Stimulated activated CD8-positive, alpha-beta memory T cell treated with anti-CD3 and anti-CD28 coated beads, Interleukin-4, amount 100 ng/mL, for 1 hour (primary cell): ENCODE measurements at places on chromosomes 16 and 17.

DNA sequence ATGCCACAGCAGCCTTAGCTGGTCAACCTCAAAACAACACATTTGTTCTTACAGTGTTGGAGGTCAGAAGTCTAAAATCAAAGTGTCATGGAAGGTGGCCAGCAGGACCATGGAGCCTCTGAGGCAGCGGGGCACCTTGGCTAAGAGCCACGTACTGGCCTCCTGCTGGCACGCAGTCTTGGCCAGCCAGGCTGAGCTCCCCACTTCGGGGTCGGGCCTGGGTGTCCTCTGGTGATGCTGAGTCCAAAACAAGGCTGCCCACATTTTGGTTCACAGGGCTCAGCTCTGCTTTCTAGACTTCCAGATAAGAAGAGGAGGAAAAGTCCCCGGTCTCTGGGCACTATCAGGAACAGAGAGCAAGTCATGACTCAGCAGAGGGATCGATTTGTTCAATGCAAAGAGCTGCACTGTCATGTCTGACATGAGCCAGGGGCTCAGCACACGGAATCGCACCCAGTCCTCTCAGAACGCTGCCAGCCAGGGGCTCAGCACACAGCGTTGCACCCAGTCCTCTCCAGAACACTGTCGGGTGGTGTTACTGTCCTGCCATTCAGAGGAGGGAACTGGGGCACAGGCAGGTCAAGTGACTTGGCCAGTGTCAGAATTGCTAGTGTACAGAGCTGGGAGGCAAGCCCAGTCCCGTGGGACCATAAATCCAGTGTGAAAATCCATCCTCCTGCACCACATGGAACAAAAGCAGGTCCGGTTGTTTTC is 2.5 kb downstream of the LGALS9 start:
- no peak for DNase-seq

DNA sequence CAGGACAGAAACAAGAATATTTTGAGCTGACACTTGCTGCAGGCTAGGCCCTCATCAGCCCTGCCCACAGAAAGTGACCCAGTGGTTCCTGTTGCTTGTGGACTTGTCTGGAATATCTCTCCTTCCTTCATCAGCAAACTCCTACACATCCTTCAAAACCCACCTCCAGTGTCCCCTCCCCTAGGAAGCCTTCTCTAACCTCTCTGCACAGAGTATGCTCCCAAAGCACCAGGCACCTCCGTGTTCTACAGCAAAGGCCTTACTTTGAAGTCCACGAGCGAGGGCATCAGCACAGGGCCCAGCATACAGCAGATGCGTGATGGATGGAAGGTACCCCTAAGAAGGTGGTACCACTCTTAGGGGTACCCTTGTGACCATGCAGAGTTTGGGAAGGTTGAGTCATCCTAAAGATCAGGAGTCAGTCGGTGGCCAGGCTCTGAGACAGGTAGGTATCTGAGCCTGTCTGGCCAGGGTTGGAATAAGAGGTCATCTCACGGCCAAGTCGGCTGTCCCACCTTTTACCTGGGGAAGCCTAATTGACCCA is 2.0 kb downstream of the CCDC102A start:
- no peak for DNase-seq

GRCh38 chr16:7077636-7078035 is 255.0 kb upstream of the RBFOX1 start:
- no peak for DNase-seq

- DNase-seq, result no peak
Observed at GRCh38 chr16:24775455-24775854, 46.0 kb downstream of the TNRC6A start.

GRCh38 chr17:76635039-76635438 is 8.5 kb downstream of the ST6GALNAC1 start:
- DNase-seq, result no peak

DNA sequence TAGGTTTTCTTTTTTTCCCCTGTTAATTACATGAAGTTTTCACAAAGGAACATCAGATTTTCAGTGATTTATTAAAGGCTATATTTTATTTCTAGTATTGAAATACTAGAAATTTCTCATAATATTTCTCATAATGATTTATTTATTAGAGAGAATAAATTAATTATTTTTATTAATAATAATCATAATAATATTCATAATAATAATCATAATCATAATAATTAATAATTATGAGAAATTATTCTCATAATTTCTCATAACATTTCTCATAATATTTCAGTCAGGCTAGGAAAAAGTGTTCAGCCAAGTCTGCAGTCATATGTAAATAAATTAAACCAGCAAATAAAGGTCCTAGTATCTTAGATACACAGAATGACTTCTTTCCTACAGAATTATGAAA is 41.4 kb downstream of the CNTNAP4 start:
- DNase-seq, result no peak

DNA sequence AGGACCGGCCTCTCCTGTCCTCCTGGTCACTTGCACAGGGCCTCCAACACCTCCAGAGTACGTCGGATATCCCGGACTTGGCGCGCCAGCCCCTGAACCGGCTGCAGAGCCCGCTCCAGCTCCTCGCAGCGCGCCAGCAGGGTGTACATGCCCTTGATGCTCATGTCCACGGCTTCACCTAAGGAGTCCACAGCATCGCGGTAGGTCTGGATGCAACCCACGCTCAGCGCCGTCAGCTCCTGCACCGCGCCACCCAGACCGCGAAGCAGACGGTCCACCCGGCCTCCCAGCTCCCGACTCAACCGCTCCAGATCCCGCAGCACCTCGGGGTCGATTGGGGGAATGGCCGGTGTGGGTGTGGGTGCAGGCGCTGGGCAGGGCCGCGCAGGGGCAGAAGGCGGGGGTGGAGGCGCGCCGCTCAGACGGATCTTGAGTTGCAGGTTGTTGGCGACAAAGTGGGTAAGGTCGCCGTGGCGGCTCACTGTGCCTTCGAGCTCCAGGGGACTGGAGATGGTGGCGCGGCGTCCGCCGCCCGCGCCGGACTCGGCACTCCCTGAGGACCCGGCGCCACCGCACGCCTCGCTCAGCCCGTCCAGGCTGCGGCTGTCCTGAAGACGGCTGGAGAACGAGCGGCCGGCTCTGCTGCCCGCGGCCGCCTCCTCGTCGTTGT is 804 bp downstream of the BORCS6 start:
- DNase-seq, result no peak
